ENCODE measurements at places on chromosomes 12 and 14.
A peak's percentile ranks its signal among the peaks of the same experiment; 100 is the strongest.

DNA sequence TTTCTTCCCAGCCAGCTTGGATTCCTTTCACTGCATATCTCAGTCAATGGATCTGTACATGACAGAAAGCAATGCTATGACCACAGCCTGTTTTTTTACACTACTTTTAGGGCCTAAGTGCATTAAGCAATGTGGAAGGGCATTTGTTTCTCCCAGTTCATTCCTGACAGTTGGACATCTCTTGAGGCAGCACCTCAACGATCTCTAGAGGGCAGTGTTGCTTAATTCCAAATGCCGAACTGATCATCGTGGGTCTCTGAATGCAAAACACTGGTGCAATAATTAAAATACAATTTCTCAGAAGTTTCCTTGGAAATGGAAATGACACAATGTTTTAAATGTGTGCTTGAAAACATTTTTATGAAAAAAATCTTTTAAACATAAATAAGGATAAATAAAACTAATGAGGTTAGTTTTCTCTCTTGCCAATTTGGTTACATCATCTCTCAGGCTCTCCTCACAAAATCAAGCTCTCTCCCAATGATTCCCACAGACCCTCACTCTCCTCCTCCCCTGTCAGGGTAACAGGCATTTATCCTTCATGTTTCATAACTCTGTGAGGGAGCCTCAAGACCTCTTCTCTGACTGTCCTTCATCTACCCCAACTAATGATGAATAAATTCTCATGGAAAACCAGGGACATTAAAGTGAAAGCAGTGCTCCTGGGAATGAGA is 192.4 kb upstream of the SLC16A7 start:
- DNase-seq = peak; percentile 18

- no peak for DNase-seq
Observed at GRCh38 chr12:88111074-88111652, 30.7 kb downstream of the CEP290 start.

- no peak for DNase-seq
Observed at GRCh38 chr12:106044773-106045172, 94.0 kb downstream of the NUAK1 start.

- DNase-seq = no peak
Observed at GRCh38 chr12:132236930-132237771, 92.2 kb downstream of the GALNT9 start.

GRCh38 chr14:94707494-94707893 is 62.4 kb downstream of the GSC start:
- DNase-seq = no peak

GRCh38 chr14:77109656-77110055 is 11.6 kb downstream of the CIPC start:
- DNase-seq = no peak

DNA sequence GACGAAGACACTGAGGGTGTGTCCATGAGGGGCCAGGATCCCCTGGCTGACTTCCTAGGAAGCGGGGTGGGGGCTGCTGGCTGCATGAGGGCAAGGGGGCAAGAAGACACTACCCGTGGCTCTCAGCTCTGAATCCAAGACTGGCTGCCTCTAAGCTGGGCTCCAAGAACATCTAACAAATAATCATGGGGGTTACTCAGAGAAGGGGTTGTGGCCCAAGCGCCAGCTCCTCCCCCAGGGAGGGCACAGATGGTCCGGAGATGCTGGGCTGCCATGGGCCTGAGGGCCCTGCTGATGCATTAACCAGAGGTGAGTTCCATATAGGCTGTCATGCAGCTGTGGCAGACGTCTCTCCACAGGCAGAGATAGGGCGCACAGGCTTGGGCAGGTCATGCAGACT is 14.3 kb downstream of the SYNDIG1L start:
- DNase-seq = no peak

DNA sequence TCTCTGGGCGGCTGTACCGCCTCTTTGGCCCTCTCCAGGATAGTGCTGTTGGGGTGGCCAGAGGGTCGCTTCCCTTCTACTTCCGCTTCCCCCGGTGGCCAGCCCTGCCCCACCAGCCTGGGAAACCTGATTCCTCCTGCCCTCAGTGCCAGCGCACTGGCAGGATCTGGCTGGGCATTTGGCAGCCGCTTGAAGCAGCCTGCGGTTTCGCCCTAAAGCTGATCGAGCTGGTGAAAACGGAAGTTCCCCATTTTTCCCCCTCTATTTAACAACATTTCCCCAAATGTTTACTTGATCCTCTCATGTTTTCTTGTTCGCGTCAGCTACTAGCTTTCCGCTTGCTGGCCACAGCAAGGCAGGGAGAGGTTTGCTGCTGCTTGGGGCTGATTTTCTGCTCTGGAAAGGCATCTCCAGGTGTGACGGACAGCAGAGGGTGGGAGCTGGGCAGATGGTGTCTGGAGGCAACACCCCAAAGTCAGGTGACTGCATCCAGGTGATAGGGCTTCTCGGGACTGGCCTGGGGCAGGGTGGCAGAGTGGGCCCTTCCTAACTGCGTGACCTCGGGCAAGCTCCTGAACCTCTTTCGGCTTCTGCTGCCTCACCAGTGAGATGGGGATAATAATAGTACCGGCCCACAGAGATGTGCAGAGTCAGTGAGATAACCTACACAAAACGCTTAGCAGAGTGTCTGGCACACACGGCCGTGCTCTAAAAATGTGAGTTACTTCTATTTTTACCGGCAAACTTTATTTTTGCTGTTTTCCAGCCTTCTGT is 53.1 kb downstream of the TSPAN9 start:
- DNase-seq = no peak

DNA sequence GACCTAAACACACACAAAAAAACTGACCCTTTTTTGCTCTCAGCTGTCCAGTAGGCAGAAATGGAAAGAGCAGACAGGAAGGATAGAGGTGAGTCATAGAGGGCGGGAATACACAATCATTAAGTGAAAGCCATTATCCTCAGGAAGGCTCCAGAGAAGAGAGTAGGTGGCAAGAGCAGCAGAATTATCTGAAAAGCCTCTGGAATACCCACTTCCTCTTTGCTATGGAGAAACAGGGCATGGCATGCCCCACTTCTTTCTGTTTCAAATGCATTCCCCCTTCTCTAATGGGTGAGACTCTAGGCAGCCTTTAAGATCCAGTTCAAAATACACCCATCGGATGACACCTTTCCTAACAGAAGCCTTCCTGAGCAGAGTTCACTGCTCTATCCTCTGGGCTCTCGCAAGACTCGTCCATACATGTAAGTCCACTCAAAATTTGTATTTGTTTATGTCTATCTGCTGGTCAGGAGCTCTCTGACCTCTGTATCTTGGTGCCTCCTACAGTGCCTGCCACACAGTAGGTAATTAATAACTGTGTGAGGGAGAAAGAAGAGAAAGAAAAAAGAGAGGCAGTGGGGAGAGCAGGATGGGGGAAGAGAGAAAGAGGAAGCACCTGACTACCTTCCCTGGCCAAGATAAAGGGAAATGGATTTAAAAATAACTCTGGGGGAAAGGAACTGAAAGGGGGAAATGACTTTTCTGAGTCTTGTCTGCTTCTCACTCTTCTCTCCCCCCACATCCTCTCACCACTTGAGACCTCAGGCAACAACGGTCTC is 8.5 kb downstream of the KLHL33 start:
- DNase-seq = no peak
